ENCODE measurements at places on chromosomes 1 and 21. TPM values are rescaled to one million over a fixed set of nuclear protein-coding genes. Genes with fewer than 3 reads are reported as not detected.

DNA sequence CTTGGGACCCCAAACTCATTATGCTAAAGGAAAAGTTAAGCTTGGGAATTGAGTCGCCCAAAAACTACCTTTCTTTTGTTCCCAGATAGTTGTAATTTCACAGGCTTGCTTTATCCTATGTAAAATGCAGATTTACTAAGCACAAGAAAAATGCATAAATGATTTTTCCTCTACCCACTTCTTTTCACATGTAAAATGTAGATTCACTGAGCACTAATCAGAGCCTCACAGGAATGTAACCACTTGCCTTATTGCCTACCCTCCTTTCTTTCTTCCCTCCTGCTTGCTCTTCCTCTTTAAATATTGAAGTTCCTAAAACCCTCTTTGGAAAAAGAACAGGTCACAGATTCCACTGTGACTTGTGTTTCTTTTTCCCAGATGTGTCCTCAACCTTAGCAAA lies 18.3 kb downstream of the CAPN8 start:
- no peak for DNase-seq

- no peak for DNase-seq
These were observed 540 bp upstream of the C1orf198 start for GRCh38 chr1:230868736-230869385.

- DNase-seq, result peak; percentile 92
These were observed 6.1 kb downstream of the LDLRAP1 start for GRCh38 chr1:25549273-25550154.

GRCh38 chr1:182484531-182485257 lies 34.7 kb downstream of the RGSL1 start:
- DNase-seq, result peak; percentile 2

- no peak for DNase-seq
These were observed 2233.1 kb downstream of the MRPL39 start for GRCh38 chr21:23374155-23374554.

DNA sequence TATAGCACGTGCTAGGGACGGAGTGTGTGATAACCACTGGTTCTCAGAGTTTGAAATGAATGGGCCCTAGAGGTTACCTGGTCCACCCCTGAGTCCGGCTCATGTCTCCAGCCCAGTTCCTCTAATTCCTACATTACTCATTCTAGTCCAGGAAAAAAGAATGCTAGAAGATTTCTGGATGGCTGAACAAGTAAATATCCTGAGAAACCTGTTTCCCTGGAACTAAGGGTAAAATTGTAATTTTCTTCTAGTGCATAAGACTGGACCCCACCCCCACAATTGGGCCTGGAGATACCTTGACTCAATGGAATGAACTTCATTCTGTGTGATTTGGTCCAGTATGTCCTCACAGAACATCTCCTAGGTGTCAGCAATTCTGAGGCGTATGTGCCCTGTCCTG lies 208.4 kb downstream of the TRABD2B start:
- DNase-seq, result no peak

DNA sequence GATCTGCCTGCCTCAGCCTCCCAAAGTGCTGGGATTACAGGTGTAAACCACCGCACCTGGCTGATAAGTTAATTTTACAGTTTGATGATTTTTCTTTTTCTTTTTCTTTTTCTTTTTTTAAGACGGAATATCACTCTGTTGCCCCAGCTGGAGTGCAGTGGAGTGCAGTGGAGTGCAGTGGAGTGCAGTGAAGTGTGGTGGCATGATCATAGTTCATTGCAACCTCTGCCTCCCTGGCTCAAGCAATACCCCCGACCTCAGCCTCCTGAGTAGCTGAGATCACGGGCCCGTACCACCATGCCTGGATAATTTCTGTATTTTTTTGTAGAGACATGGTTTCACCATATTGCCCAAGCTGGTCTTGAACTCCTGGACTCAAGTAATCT lies 84.4 kb upstream of the CXADR start:
- DNase-seq, result no peak

DNA sequence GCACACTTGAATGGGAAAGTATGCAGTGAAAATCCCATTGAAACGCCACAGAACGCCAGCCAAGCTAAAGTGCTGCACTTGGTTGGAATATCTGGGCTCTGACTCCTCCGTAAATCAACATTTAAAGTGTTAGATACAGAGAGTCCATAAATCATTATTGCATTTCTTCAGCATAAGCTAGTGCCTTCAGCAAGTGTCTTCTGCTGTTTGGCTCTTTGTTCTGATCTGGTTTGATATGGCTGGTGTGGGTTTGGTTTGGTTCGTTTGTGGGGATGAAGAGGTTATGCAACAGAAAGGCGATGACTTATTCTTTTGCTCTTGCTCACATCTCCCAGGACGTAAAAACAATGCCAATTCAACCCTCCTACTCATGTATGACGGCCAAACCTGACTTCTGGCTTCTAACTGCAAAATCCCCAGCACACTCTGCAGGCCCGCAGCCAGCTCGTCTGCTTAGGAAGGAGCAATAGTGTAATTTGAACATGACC lies 121.8 kb upstream of the ERG start:
- no peak for DNase-seq

DNA sequence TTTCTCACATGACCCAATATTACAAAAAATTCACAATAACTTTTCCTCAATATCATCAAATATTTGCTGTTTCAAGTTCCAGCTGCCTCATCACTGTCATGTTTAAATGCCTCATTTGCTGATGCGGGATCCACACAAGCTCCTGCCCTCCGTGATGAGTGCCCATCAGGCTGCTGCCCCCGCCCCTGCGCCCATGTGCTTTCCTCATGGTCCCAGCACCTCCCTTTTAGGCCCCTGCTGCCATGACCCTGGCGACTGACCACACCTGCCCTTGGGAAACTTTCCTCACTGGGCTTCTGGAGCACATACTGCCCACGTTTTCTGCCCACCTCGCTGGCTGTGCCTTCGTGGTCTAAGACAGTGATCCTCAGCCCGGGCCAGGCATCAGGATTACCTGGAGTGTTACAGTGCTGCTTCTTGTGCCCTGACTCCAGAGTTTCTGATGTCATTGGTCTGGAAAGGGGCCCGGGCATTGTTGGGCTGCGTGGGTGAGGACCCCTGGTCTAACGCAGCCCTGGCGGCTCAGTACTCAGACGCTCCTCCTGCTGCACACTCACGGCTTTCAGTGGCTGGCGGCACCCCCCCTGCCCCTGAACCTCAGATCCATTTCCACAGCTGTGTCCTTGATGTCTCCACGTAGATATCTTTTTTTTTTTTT lies 20.5 kb downstream of the PLEKHM2 start:
- DNase-seq, result no peak

DNA sequence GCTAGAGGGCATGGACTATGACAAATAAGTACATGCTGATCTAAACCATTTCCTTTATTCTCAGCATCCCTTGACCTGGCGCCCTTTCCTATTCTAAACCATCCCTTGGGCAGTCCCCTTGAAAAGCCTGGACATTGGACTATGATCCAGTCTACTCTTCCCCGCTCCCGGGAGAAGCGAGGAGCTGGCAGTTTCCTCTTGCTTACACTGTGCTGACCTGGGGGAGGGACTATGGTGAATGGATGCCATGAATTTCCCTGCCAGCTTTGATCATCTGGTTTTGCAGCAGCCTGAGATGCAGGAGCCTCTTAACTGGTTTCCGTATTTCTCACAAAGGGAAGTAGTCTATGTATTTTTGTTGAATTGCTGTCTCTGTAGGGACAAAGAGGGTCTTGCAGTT lies 121.7 kb downstream of the KIF26B start:
- DNase-seq, result no peak

DNA sequence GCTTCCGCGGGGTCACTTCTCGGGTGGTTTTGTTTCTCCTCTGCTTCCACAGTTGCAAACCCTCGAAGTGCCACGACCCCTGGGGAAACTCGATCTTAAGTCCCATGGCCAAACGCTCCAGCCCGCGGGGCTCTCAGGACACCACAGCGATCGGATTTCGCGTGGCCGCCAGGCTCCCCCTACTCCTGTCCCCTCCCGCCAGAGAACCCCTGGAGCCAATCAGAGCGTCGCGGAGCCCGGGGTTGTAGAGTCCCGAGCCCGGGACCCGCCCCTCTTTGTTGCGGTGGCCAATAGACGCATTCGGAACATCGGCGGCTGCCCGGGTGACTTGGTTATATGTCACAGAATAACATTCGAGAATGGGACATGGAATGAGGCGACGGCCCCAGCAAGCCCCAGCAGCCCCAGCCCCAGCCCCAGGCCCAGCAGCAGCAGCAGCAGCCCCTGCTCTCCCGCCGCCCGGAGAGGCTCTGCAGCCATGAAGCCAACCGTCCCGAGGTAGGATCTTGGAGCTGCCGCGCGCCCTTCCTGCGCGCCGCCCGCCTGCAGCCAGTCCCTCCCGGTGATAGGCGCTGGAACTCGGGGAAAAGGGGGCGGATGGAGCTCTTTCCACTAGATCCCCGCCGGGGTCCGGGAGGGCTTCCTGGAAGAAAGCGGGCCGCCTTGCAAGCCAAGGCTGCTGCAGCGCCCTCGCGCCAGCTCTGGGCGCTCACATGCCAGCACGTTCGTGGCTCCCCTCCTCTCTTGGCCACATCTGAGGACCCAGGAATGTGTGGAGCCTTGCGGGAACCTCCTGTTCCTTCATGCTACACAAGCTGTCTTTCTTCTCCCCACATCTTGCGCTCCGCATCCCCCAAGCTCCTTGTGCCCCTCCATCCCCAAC lies at the start of gene VASH2:
Gene VASH2, plus strand, starts transcription at position 299 of the 883 bp plus-strand sequence. CDS start 1,002 bp downstream, outside the sequence.
- DNase-seq, result peak; percentile 67

GRCh38 chr1:41533016-41533730 lies 48.7 kb upstream of the EDN2 start:
- DNase-seq, result no peak

GRCh38 chr1:150558761-150559655 lies 9.8 kb downstream of the ADAMTSL4 start:
- DNase-seq, result no peak

- DNase-seq, result no peak
These were observed 19.3 kb upstream of the MAN1A2 start for GRCh38 chr1:117347907-117348306.

Gene BRDT
- total RNA-seq, result not detected

Gene SYNJ1
- total RNA-seq, result 6.3 TPM

Gene SLC6A9
- 13.5 TPM for total RNA-seq

Gene FCGR2B
- total RNA-seq, result 0.25 TPM
